CD4-positive, alpha-beta T cell treated with Interleukin-21 for 1 hour (primary cell): ENCODE measurements at places on chromosomes 2 and 18.
A peak's percentile ranks its signal among the peaks of the same experiment; 100 is the strongest.

GRCh38 chr2:111659361-111660333 is 224.3 kb downstream of the ANAPC1 start:
- no peak for DNase-seq

DNA sequence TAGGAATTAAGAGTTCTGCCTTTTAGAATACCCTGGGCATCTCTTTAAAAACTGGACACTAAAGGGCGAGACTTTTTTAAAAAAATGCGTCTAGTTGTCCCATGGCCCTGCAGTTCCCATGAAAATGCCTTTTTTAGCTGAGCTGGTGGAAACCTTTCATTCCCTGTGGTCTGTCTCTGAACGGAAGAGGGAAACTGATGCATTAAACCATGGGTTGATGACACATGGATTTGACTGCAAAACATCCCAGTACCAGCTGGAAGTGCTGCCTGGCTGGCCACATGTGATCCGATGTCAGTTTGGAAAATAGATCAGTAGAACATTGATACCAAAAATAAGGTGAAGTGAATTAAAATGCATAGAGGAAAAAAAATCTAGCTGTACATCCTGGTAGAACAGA is 129.2 kb downstream of the MYO1B start:
- no peak for DNase-seq

GRCh38 chr2:41989501-41990180 is 58.2 kb upstream of the PKDCC start:
- DNase-seq: no peak

DNA sequence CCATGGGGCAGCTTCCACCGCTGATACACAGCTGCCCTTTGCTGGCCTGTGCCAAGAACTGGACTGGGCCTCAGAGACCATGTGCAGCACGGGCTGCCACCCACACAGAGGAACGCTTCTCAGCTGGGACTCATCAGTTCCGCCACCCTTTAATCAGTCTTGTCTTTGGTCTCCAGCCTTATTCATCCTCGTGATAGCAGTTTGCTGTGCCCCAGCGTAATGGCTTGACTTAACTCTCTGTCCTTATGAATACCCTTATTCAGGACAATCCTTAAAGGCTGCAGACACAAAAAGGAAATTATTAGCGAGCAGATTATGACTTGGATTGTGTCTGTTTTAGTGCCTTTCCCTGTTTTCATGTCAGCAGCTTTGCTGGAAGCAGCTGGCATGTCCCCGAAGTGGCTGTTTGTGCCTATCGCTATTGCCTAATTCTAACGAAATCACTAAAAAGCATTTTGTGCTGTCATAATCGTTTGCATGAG is 108.9 kb upstream of the DAPL1 start:
- no peak for DNase-seq

- DNase-seq: no peak
Measured at GRCh38 chr2:163044114-163044513, 205.5 kb upstream of the KCNH7 start.

GRCh38 chr2:202769201-202769600 is 102.4 kb downstream of the ICA1L start:
- no peak for DNase-seq

GRCh38 chr18:48194591-48195181 is 214.5 kb downstream of the ZBTB7C start:
- no peak for DNase-seq

- DNase-seq: no peak
Measured at GRCh38 chr2:10053351-10053750, 10.0 kb downstream of the KLF11 start.

- DNase-seq: no peak
Measured at GRCh38 chr2:117980783-117981676, 32.8 kb downstream of the CCDC93 start.

GRCh38 chr2:16716024-16716423 is 50.4 kb upstream of the CYRIA start:
- no peak for DNase-seq

DNA sequence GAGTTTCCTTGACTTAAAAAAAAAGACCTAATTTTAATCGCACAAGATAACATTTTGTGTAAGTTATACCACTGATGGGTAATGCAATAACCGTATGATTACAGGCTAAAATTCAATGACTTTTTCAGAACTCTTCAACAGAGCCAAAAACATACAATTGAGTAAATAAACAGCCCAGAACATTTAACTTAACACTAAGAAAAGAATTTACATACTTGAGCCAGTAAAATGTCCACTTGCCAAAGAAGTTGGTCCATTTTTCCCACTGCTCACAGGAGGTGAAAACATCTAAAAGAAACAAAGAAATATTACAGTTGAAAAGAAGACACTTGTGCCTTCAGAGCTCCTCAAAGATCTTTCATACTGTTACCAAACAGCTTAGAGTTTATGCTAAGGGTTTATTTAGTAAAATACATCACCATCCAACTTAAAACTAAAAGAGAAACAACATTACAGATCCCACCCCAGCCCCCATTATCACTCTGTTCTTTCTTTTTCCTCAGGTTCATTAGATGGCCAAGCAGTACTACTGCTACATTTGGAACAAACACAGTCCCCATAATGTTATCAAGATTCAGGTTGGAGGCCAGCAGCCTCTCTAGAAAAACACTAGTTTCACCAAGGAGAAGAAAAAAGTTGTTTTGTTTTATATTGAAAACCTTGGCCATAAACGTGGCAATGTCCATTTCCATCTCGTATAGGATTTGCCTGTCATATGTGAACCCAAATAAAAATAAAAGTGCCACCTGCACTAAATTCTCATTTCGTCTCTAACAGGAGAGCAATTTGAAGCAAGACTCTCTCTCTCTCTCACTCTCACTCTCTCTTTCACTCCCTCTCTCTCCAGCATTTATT is 2.7 kb downstream of the TCF4 start:
- no peak for DNase-seq

DNA sequence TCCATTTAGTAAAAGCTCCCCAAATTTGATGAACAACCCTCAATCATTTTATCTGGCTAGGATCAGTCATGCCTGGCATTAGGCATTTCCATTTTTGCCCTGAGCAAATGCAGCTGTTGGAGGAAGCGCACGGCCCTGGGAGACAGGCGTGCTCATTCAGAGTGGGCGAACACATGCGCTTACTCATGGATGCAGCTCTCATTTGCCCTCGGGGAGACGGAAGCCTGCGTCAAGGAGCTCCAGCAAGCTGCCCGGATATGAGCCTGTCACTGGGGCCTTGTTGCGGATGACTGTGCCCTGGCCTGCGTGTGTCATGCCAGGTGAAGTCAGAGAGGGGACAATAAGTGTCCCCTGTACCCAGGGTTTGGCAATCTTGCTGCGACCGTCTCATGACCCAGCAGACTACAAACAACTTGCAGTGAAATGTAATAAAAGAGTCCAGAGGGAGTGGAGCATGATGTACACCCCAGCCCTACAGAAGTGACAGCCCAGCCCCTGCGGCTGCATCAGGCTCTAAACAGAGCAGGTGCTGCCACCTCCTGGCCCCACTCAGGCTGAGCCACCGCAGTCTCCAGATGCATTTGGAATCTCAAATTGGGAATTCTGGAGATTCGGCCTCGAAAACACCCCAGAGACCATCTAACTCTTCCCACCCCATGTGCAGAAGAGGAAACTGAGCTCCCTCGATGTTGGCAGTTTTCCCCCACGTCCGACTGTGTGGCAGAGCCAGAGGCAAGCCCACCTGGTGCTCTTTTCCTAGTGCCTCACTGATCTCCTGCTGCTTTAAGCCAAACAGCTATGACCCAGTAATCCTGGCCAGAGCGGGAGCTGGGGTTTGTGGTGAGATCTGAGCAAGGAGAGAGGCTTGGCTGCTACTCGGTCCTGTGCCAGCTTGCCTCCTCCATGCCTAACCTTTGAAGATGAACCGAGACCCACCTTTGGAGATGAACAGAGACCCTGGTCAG is 105.0 kb upstream of the ALK start:
- no peak for DNase-seq

GRCh38 chr2:25881764-25882163 is 3.5 kb upstream of the ASXL2 start:
- no peak for DNase-seq

- no peak for DNase-seq
Measured at GRCh38 chr2:83972128-83972527, 487.0 kb downstream of the SUCLG1 start.

GRCh38 chr2:27264253-27264752 is 1.5 kb upstream of the SLC30A3 start:
- DNase-seq: peak; percentile 17

- no peak for DNase-seq
Measured at GRCh38 chr2:144224472-144224871, 295.4 kb downstream of the ZEB2 start.

GRCh38 chr2:233061591-233062450 is 1.7 kb downstream of the INPP5D start:
- no peak for DNase-seq

- peak; percentile 97 for DNase-seq
Measured at GRCh38 chr18:56650944-56651770, at the start of gene WDR7. WDR7 (plus strand) TSS chr18:56651359; CDS start chr18:56672516, 21,157 bp downstream.

DNA sequence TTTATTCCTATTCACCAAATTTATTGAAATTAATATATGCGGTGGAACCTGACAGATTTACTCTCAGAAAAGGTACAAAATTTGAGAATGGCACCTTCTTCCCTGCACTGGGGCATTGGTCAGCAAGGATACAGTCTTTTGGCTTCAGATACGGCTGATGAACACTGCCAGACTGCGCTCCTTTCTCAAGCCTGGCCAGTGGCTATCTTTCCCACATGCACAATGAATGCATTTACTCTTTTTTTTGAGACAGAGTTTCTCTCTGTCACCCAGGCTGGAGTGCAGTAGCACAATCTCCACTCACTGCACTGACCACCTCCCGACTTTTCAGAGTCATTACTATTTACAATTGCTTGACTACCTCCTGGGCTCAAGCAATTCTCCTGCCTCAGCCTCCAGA is 61.6 kb downstream of the MOB4 start:
- no peak for DNase-seq

- DNase-seq: no peak
Measured at GRCh38 chr2:168060986-168061750, 186.2 kb downstream of the STK39 start.

- DNase-seq: no peak
Measured at GRCh38 chr18:38750751-38751150, 1185.2 kb upstream of the CELF4 start.

DNA sequence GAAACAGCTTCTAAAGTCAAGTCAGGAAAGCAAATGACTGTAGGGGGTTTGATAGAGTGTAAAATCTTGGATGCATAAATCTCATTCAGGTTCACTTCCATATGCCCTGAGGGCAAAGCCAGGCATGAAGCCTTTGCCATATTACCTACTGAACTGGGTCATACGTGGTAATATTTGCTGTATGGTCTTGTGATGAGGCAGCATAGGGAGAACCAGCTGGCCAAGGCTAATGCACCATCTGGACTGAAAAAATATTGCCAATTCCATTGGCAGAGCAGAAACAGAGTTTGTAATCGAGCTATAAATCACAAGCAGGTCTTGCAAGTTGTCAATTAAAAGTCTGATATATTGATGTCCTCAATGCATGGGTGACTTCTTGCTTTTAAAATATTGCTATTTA is 243.8 kb downstream of the ERBB4 start:
- DNase-seq: no peak

GRCh38 chr2:239181074-239181902 is 219.5 kb downstream of the HDAC4 start:
- DNase-seq: no peak

DNA sequence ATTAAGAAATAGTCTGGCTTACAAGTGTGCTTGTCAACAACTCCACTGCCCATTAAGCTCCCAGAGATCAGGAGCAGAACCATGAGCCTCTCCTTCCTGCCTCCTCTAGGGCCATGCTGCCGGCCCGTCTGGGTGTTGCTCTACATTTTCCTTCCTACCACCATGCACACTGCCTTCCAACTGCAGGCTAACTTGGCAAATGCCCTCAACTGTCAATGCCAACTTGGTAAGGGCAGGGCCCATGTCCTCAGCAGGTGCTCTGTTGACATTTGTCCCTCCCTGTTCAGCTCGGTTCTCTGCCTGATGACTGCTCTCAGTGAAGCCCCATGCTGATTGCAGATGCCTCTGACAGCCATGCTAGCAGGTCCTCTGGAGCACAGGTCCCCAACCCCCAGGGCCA is 345.2 kb downstream of the ALK start:
- DNase-seq: no peak

GRCh38 chr2:11406267-11406957 is 59.5 kb downstream of the E2F6 start:
- DNase-seq: no peak

- DNase-seq: no peak
Measured at GRCh38 chr2:83103613-83104012, 1355.5 kb downstream of the SUCLG1 start.

DNA sequence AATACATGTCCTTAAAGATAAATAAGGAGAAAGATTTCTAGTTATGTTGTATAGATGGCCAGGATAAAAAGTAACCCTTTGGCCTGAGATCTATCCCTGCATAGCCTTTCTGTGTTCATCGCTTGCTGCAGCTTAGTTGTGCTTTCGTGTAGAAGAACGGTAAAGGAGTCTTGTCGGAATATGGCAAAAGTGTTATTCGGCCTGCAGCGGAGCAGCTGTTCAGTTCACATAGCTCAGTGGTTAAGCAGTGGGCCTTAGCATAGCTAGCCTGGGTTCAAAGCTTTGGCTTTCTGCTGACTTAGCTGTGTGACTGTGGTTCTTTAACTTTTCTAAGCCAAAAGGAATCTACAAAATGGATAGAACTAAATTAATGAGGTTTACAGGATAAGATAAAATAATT is 55.4 kb downstream of the MALT1 start:
- DNase-seq: no peak

GRCh38 chr18:70368903-70369302 is 80.1 kb downstream of the SOCS6 start:
- no peak for DNase-seq

DNA sequence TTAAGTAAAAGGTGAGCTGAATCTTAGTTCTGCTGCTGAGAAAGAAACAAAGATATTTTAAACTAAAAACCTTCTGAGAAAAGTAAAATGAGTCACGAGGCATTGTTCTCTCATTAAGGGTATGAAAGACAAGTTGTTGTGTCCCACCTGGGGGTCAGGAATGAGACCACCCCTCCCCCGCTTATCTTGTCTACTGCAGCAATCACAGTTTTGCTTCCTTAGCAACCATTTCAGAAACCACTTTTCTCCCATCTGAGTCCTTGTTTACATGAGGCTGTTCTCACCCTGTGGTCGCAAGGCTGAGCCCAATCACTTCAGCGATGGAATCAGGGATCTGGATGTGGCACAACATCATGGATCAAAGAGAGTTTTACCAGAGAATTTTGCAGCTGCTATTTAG is 377.6 kb upstream of the NETO1 start:
- no peak for DNase-seq

- DNase-seq: no peak
Measured at GRCh38 chr2:170163411-170164065, 14.4 kb upstream of the MYO3B start.
